ENCODE measurements at places on chromosomes 7 and 10.

- no peaks in the 10 kb centered on the region for H3K36me3 ChIP-seq
- DNase-seq: no peak
- H3K27me3 ChIP-seq: no peaks in the 10 kb centered on the region
- H3K4me3 ChIP-seq: no peak overlapping the region
Measured at GRCh38 chr7:45384499-45384898, 189.7 kb upstream of the ADCY1 start.

DNA sequence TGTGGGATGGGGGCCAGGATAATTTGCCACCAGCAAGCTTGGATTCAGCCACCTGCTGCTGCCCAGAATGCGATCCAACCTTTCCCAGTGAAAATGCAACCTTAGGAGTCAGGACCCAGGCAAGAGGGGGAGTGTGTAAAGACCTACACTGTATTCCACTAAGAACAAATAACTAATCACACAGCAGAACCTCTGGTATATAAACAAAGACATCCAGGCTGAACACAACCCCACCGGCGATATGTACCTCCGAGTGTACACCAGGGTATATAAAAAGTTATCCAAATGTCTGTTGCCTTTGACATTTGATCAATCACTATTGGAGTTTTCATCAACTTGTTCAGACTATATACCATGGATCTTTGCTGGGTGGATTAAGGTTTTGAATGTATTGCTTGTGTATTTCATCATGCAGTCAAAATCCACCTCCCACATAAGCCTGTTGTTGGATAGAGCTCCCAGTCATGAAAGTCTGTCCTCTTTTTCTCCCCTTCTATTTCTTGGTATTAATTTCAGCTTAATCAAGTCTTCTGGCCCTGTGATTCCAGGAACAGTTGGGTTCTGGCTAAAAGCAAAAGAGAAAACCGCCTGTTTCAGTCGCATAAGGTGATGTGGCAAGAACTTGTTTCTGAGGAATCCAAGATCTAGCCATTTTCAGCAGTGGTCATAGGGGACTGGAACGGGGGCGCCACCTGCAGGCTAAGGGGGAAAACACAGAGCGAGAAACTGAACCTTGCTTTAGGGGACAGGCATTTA lies 290.7 kb downstream of the CCDC3 start:
- DNase-seq: peak; percentile 41
- H3K27me3 ChIP-seq: no peaks in the 10 kb centered on the region
- H3K4me1 ChIP-seq: no peaks in the 10 kb centered on the region
- no peak overlapping the region for H3K27ac ChIP-seq
- H3K4me3 ChIP-seq: no peak overlapping the region

GRCh38 chr10:59753267-59753666 lies at the start of gene MRLN:
Gene MRLN, minus strand, starts transcription at chr10:59753455.
- H3K36me3 ChIP-seq: no peaks in the 10 kb centered on the region
- H3K27ac ChIP-seq: no peak within 1 kb of the TSS
- no peaks in the 10 kb centered on the region for H3K27me3 ChIP-seq
- no peak for DNase-seq
- no peaks in the 10 kb centered on the region for H3K4me1 ChIP-seq
- no peak within 1 kb of the TSS for H3K4me3 ChIP-seq

DNA sequence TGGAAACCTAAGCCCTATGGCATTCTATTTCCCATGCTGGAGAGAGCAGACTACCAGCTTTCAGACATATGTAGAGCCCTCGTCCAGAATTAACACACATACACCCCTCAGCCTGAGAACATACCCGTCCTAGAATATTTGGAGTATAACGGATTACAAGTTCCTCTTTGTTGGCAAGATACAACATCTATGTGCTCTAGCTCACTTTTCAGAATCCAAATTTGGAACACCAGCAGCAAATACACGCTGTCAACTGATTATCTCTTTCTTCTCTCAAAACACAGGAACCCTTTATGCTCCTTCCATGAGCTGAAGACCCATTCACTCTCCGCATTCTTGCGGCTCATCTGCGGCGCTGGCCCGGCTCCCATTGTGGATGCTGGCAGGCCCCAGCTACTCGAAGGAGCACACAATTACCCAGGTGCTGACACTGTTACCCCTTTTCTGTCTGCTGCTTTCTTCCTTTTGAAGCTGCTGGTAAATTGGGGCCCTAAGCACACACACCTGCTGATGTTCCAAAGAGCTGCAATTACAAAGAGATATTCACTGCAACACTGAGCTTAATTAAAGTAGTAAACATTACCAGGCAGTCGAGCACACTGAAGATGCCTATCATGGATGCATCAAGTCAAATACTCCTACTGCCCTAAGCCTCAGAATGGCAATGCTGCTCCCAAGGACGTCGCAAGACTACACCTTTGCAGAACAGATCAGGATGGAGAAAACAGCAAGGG lies 70.0 kb downstream of the VOPP1 start:
- no peak for DNase-seq
- H3K36me3 ChIP-seq: no peaks in the 10 kb centered on the region
- 0 out of 2 replicates have a peak, but pooled peaks cover 1% of the 10 kb centered on the region for H3K4me1 ChIP-seq
- no peak overlapping the region for H3K4me3 ChIP-seq
- no peak overlapping the region for H3K27ac ChIP-seq

GRCh38 chr10:50523357-50523756 lies 100.4 kb downstream of the SGMS1 start:
- H3K27me3 ChIP-seq: no peaks in the 10 kb centered on the region
- no peak overlapping the region for H3K27ac ChIP-seq
- H3K36me3 ChIP-seq: no peaks in the 10 kb centered on the region
- H3K4me1 ChIP-seq: peaks cover 1% of the 10 kb centered on the region
- H3K4me3 ChIP-seq: no peak overlapping the region
- DNase-seq: no peak

DNA sequence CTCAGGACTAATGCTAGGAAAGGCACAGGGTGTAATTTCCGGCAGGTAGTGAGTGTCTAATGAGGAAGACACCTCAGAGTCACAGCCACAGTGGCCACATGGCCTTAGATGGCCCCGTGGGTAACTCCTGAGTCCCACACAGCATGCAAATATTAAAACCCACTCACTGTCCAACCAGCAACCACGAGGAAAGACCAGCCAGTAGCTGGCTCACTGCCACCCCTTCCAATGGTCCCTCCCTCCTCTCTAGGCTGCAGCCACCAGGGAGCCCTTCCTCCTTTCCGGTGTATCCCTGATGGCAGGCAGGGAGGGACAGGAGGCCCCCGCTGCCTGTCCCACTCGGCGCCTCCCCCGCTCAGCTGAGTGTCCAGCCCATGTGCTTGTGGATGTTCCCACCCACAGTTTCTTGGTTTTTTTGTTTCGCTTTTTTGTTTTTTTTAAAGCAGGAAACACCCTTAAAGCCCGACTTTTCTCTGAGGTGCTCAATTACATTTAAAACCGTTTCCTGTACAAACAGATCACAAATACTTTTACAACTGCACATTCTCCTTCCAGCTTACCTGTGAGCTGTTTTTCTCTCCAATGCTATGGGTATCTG lies 9.2 kb downstream of the BNIP3 start:
- no peak overlapping the region for H3K4me3 ChIP-seq
- H3K27ac ChIP-seq: no peak overlapping the region
- DNase-seq: no peak
- H3K4me1 ChIP-seq: no peaks in the 10 kb centered on the region
- peaks cover 16% of the 10 kb centered on the region for H3K36me3 ChIP-seq

DNA sequence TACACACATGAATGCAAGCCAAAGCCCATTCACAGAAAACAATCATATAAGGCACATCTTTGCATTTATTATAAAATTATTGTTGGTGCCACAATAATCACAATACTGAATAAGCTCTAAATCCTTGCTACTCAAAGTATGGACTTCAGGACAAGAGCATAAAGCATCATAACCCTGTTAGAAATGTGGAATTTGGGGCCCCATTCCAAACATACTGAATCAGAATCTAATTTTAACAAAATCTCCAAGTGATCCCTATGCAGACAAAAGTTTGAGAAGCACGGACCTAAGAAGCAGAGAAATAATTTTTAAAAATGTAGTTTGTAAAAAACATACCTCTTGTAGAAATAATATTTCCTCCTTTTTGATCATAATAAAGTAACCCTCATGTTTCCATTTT lies 199.2 kb downstream of the IMMP2L start:
- no peaks in the 10 kb centered on the region for H3K27me3 ChIP-seq
- no peaks in the 10 kb centered on the region for H3K4me1 ChIP-seq
- H3K27ac ChIP-seq: no peak overlapping the region
- no peak for DNase-seq
- H3K4me3 ChIP-seq: no peak overlapping the region

DNA sequence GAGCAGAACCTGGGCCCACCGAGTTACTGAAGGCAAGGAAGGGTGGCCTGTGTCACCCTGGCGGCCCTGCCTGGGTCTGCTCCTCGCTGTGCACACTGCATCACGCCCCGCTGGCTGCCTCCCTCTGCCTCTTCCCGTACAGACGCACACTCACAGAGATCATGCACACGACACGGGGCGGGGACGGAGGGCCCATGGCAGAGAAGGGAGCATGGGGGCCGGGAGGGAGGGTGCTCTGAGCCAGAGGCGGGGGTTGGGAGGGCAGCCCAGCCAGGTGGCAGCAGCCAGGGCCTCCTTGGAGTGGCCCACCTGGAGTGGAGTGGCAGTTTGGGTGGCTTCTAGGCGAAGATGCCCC lies 16.6 kb downstream of the BUD23 start:
- H3K36me3 ChIP-seq: peaks cover 17% of the 10 kb centered on the region
- no peak overlapping the region for H3K27ac ChIP-seq
- H3K27me3 ChIP-seq: no peaks in the 10 kb centered on the region
- no peak for DNase-seq

DNA sequence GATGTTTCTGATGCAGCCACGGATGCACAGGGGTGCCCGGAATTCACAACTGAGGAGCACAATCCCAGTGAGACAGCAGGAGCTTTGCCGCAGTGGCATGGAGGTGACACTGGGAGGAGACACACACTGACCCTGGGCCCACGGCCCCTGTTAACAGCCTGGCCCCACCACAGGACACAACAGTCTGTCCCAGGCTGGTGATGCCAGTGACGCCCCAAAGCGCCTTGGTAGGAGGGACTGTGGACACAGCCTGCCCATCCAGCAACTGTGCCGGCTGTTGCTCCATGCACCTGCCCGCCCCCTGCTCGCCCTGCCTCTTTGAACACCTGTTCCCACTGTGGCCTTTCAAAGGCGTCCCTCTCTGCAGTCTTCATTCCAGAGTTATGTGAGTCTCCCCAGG lies 49.8 kb downstream of the KLF6 start:
- H3K4me1 ChIP-seq: no peaks in the 10 kb centered on the region
- H3K27me3 ChIP-seq: no peaks in the 10 kb centered on the region
- no peak overlapping the region for H3K27ac ChIP-seq
- H3K4me3 ChIP-seq: no peak overlapping the region

- H3K27me3 ChIP-seq: no peaks in the 10 kb centered on the region
- no peak overlapping the region for H3K4me3 ChIP-seq
- DNase-seq: no peak
- no peaks in the 10 kb centered on the region for H3K4me1 ChIP-seq
- H3K27ac ChIP-seq: no peak overlapping the region
Measured at GRCh38 chr7:41294556-41295454, 408.1 kb downstream of the INHBA start.

DNA sequence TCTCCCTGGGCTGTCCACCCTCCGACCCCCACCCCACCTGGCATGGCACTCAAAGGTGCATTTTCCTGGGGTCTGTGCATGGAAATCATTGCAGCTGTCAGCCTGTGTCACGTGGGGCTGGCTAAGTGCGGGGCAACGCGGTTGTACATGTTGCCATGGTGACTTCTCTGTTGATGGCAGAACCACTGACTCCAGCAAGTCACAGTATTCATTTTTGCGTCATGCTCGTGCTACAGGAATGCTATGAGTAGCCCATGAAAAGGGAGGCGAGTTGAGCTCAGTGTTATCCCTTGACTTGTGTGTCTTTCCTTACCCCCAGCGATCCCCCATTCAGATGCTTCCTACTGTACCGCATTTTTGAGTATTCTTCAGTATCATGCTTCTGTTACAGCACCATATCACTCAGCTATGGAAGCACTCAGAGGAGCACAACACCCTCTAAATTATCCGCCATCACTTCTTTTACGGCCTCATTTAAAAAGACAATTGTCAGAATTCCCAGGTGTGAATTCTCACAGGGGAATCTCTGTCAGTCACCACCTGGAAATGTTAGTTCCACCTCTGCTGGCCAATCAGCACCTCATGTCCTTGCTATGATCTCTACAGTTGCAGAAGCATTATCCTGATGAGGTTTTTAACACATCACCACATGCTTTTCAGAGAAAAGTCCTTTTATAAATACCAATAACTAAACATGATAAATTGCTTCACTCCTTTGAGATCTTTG lies 194.4 kb upstream of the C7orf33 start:
- no peaks in the 10 kb centered on the region for H3K36me3 ChIP-seq
- H3K27ac ChIP-seq: no peak overlapping the region
- peaks cover 9% of the 10 kb centered on the region for H3K4me1 ChIP-seq
- DNase-seq: no peak
- H3K27me3 ChIP-seq: no peaks in the 10 kb centered on the region
- H3K4me3 ChIP-seq: no peak overlapping the region

DNA sequence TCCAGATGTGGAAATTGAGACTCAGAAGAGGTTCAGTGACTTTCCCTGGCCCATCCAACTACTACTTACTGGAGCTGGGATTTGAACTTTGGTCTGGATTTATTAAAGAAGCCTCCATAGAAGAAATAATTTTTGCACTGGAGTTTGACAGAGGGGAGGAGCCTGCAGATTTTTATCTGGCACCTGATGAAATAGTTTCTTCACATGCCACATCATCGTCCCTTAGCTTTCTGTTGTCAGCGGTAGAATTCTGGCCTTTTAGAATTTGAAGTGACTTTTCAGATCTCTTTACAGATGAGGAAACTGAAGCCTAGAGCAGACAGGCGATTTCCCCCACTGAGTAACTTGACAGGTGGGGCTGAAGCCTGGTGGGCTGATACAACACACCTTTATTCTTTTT lies 233.5 kb downstream of the LRMDA start:
- no peak for DNase-seq
- no peaks in the 10 kb centered on the region for H3K36me3 ChIP-seq
- H3K4me1 ChIP-seq: no peaks in the 10 kb centered on the region
- H3K4me3 ChIP-seq: no peak overlapping the region
- H3K27me3 ChIP-seq: no peaks in the 10 kb centered on the region
- H3K27ac ChIP-seq: no peak overlapping the region

DNA sequence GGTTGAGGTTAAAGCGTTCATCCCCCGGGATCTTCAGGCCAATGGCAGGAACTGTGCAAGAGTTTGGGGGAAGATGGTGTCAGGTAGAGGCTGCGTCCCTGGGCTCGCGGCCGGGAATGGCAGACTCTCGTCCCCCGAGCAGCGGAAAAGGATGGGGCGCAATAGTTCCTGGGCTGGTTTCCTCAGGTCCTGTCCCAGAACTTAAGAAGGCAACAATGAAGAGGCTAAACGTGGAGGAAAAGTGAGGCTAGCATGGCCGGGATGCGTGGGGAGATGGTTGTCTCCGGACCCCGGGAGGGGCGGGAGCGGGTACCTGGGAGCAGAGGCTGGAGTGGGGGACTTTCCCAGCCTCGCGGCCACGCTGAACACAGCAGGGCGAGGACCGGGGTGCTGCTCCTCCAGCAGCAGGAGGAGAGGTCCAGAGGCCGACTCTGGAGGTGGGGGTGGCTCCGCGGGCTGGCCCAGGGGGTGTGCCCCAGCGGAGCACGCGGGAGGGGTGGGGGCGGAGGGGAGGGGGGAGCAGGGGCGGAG lies 882 bp downstream of the IRF5 start:
- no peaks in the 10 kb centered on the region for H3K36me3 ChIP-seq
- H3K4me3 ChIP-seq: peak overlapping the region; percentile 56
- H3K27ac ChIP-seq: no peak overlapping the region
